ENCODE measurements at places on chromosomes 5 and 9.

DNA sequence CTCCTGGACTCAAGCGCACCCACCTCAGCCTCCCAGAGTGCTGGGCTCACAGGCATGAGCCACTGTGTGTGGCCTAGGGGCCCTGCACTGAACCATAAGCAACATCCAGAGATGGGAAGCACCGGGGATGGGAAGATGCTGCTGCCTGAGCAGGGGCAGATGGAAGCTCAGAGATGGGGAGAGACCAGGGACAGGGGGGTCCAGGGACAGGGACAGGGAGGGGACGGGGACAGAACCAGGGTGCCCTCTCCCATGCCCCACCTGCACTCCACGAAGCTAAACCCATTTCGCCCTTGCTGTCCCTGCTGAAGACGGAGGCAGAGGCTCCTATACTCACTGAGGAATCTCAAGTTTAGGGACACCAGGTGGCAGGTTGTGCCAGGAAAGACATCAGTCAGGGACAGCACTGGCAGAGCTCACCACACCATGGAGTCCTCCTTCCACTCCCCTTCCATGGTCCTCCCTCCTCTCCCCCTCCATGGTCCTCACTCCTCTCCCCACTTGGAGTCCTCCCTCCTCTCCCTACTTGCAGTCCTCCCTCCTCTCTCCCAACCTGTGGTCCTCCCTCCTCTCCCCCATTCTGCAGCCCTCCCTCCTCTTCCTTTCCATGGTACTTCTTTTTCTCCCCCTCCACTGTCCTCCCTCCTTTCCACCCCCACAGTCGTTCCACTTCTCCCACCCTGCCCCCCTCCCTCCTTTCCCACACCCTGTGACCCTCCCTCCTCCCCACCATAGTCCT, 45.5 kb upstream of the LRRC14B start:
- no peak for DNase-seq

- DNase-seq: no peak
Measured at GRCh38 chr5:41403846-41404245, 106.6 kb downstream of the PLCXD3 start.

DNA sequence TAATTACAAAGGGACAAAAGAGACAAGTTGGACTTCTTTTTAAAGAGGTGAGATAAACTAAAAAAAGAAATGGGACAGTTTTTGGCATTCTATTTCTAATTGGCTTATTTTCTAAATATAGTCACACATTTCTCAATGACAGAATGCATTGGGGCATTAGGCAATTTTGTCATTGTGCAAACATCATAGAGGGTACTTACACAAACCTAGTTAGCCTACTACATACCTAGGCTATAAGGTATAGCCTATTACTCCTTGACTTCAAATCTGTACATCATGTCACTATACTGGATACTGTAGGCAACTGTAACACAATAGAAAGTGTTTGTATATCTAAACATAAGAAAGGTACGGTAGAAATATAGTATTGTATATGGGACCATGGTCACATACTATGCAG, 56.1 kb downstream of the LSM11 start:
- DNase-seq: no peak

GRCh38 chr5:170557314-170557713, 53.5 kb downstream of the KCNIP1 start:
- DNase-seq: no peak

- DNase-seq: no peak
Measured at GRCh38 chr9:134272302-134273023, 53.8 kb upstream of the RXRA start.

GRCh38 chr5:180832638-180833068, 28.4 kb downstream of the ZFP62 start:
- DNase-seq: no peak
